SJSA1 (cell line): ENCODE measurements at places on chromosomes 7 and 10. TPM values are rescaled to one million over a fixed set of nuclear protein-coding genes. Genes with fewer than 3 reads are reported as not detected.

Gene C10orf67
- not detected in 2 replicates for total RNA-seq

Gene IKZF1
- not detected in 2 replicates for total RNA-seq

Gene CFAP69
- total RNA-seq: 0.21 TPM in 1 of 2 replicates, not detected in the other

Gene NPFFR1
- not detected in 2 replicates for total RNA-seq

Gene FAM25A
- not detected in 2 replicates for total RNA-seq

Gene AKAP9
- total RNA-seq: 23.1 and 28.7 TPM in 2 replicates

Gene PTN
- total RNA-seq: 56.7 and 70.6 TPM in 2 replicates

Gene ARHGAP21
- total RNA-seq: 50.2 and 64.2 TPM in 2 replicates

Gene PBLD
- 3.2 and 3.3 TPM in 2 replicates for total RNA-seq

Gene NAT16
- not detected in 2 replicates for total RNA-seq

Gene SAMD9
- total RNA-seq: 11.1 and 19.7 TPM in 2 replicates
